ENCODE measurements at places on chromosomes 5 and 9. TPM values are rescaled to one million over a fixed set of nuclear protein-coding genes. Genes with fewer than 3 reads are reported as not detected.

The RNF44 gene
- total RNA-seq = 139 TPM

The SLC6A7 gene
- not detected for total RNA-seq

The AMACR gene
- total RNA-seq = 6.8 TPM

The SHISAL2B gene
- total RNA-seq = not detected

The TLR4 gene
- not detected for total RNA-seq

The CTSV gene
- total RNA-seq = 0.17 TPM

The RPL12 gene
- total RNA-seq = 859 TPM
